A549 treated with ZK216348 at 1 μM for 4 hours (cell line): ENCODE measurements at places on chromosomes 4 and X. TPM values are rescaled to one million over a fixed set of nuclear protein-coding genes. Genes with fewer than 3 reads are reported as not detected.

Gene NAA11
- total RNA-seq = not detected in 5 replicates

Gene SH3TC1
- total RNA-seq = 10.7 to 23.0 TPM (median 16.2 TPM) in 5 replicates

Gene GC
- total RNA-seq = not detected in 5 replicates

Gene MAGEA9B
- not detected in 5 replicates for total RNA-seq

Gene MAGEA12
- 0.11 to 0.13 TPM (median 0.12 TPM) in 3 of 5 replicates, not detected in the others for total RNA-seq

Gene NPFFR2
- total RNA-seq = not detected in 5 replicates
